ENCODE measurements at places on chromosomes 2 and 18.
A peak's percentile ranks its signal among the peaks of the same experiment; 100 is the strongest.

GRCh38 chr2:73983322-73984202, 1.1 kb upstream of the TET3 start:
- peak; percentile 88 for DNase-seq

- DNase-seq: peak; percentile 7
Observed at GRCh38 chr18:8499810-8500675, 109.2 kb upstream of the RAB12 start.

DNA sequence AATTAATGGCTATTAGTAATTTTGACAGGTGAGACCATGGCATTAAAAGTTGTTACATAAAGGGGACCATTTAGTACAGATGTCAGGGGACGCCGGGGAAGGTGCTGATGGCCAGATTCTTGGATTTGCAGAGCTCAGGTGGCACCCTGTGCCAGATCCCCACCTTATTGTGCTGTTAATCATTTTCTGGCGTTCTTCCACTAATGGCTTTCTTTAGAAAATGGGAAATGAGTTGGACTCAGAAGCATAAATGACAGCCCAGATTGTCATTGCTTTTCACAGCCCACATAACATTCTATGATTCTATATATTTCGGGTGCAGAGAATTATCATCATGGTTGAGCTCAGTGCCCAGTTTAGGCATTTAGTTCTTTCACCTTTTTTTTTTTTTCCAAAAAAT, 257.2 kb upstream of the TCF4 start:
- DNase-seq: no peak

DNA sequence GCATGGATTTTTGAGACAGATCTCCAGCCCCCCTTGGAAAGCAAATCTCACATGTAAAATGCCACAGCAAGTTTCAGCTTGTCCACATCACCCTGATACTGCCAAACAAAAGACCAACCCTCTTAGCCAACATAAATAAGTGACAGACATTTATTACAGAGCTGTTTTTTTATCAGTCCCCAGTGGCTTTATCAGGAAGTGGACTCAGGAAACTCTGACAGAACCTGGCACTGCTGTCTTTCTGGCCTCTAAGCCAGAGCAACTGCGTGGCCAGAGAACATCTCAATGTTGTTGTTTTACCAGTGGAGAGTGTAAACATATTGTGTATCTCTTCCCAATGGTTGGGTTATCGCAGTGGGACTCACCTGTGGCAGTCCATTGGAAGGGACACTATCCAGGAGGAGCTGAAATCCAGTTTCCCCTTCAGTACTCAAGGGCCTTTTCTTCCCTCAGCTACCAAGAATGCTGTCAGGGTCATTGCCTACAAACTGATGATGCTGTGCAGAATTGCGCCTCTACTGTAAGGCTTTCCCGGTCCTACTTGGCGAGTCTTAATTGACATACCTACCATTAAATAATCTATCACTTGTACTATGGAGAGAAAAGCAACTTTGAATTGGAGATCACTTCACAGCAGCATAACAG, 22.0 kb downstream of the SLC14A1 start:
- no peak for DNase-seq

DNA sequence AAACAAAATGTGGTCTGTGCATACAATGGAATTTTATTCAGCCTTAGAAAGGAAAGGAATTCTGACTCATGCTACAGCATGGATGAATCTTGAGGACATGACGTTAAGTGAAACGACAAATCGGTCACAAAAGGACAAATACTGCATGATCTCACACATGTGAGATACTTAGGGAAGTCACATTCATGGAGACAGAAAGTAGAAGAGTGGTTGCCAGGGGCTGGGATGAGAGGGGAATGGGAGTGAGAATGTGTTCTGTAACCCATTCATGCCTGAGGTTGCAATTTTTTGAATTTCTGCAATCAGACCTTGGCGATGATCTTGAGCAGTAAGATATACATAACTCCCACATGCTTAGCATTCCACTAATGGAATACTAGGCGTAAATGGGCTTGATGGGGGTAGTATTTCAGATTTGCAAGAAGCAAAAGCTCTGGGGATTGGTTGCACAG, 22.0 kb downstream of the FHL2 start:
- DNase-seq: no peak

DNA sequence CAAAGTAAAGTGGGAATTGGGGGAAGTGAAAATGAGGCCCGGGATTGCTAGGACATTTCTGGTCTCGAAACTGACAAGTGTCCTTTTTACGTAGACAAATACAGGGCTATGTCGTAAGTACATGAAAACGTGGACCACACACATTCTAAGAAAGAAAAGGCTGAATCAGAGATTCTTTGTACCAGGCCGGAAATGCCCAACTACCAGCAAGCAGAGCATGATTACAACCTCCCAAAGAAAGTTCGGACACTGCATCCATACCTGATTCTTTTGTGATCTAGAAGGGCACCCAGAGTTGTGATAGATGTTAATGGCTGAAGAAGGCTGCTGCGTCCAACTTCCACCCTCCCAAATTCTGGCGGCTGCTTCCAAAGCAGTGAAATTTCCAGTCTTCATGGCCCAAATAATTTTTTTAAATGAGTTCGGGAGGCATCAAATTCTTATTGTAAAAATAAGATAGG, 1.7 kb downstream of the RBMS1 start:
- peak; percentile 55 for DNase-seq

GRCh38 chr18:31772699-31773098, 12.0 kb upstream of the SLC25A52 start:
- DNase-seq: no peak

DNA sequence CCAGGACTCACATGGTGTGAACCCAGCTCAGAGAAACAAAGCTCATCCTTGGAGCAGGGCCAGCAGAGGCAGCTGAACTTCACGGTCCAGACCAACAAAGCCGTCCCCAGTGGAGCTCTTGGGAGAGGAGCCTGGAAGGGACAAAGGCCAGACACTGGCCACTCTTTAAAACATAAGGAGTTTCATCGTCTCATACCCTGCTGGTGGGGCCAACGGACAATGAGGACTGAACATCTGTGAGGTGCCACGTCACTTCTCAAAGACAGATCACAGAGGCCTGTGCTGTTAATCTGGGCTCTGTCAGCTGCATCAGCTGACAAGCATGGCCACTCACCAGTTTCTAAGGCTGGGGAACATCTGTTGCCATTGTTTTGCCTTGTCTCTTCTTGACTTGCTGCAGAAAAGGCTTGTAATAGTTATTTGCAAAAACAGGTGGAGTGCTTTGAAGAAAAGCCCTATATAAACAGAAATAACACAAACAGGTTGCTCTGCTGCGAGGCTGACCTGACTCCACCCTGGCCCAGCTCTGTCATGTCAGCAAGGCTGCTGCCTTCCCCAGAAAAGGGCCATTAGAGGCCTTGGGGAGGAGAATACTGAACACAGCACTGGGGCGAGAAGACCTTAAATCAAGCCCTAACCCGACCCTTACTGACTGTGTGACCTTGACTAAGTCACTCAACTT, 68.1 kb upstream of the DAPL1 start:
- no peak for DNase-seq

- DNase-seq: no peak
Observed at GRCh38 chr18:79776674-79777073, 21.1 kb upstream of the KCNG2 start.

- DNase-seq: no peak
Observed at GRCh38 chr2:83067947-83068346, 1391.1 kb downstream of the SUCLG1 start.

DNA sequence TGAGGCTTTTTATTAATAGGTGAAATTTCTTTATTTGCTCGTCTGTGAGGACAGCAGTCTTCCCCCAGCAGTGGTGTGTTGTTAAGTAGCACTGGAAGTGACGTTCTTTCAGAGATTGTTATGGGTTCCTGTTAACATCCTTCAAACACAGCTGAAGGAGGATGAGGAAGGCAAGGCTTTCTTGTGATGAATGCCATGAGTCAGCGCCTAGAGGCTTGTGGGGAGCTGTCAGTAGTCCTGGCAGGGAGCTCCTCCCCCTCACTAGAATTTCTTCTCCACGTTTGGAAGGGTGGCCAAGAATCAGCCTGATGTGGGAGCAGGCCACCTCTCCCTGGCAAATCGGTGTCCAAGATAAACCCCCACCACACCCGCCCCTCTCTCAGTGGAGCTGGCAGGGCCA, 113.2 kb downstream of the ARHGEF4 start:
- no peak for DNase-seq

- no peak for DNase-seq
Observed at GRCh38 chr2:121502781-121503180, 27.9 kb upstream of the RNU4ATAC start.

DNA sequence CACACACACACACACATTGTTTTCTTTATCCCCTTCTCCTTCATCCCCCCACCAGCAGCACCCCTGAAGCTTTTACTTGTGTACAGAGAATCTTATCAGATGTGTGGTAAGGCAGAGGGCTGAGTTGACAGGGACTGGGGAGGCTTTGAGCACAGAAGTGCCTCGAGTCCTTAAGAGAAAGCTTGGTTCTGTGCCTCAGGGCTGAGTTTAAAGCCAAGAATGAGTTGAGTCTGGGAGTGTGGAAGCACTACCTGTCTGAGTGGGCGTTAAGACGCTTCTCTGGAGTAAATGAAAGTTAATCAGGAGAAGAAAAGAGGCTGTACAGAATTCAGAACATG, 2.7 kb downstream of the ID2 start:
- DNase-seq: peak; percentile 67

DNA sequence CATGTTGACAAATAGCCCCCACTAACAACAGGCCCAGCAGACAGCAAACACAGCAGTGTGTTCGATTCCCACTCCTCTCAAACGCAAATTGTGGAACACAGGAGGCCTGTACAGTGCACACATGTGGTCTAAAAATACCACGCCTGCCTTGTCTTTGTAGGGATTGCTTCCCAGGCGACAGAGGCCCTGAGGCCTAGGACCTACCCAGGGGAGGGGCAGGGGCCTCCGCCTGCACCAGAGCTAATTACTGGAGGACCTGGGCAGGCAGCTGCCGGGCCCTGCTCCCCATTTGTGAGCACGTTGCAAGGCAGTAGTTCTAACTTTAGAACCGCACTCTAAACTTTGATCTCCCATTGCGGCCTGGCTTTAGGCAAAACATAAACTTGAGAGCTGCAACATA, 316.0 kb downstream of the TXNL1 start:
- DNase-seq: no peak

GRCh38 chr2:213125646-213126347, 25.6 kb downstream of the IKZF2 start:
- DNase-seq: no peak

GRCh38 chr2:16940214-16940613, 274.6 kb upstream of the CYRIA start:
- DNase-seq: no peak

- no peak for DNase-seq
Observed at GRCh38 chr2:220377482-220378155, 750.2 kb downstream of the SLC4A3 start.

DNA sequence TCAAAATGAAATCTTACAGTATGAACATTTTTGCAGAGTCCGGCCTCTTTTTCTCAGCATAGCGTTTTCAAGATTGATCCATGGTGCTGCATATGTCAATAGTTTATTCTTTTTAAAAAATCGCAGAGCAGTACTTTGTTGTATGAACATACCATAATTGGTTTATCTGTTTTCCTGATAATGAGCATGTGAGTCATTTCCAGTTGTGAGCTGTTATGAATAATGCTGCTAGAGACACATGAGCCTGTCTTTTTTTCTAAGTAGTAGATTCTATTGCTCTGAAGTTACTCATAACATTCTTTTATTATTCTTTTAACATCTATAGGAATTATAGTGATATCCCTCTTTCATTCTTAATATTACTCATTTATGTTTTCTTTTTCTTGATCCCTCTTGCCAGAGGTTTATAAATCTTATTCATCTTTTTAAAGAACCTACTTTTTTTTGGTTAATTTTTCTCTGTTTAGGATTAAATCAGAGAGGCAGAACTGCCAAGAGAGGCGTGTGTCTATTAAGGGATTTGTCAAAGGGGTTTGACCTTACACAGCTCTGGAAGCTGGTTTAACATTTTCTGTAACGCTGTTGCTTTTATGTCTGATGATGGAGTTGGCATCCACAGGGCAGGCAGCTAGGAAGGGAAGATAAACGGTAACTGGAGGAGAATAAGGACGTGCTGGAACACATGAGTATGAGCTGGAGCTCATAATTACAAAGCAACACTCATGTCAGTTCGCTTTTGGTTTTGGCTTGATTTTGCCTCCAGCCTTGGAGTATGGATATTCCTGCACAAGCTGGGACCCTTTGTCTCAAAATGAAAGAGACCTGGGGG, 47.4 kb downstream of the MGAT5 start:
- DNase-seq: peak; percentile 8

- DNase-seq: no peak
Observed at GRCh38 chr2:151260573-151261230, 961 bp downstream of the RBM43 start.

DNA sequence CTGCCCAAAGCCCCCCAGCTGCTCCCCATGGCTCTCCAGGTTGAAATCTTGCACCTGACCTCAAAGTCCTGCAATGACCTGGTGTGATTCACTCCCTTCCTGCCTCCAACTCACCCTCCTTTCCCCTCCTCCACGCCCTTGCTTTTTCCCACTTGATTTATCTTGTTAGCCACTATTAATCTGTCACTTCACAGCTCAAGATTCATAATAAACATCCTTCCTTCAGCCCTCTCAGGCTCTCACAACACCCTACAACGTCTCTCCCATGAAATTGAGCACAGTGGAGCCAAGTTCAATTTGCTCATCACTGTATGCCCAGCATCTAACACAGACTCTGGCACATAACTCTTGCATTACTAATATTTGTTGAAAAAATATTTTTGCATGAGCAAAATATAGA, 85.6 kb upstream of the SLC35G4 start:
- DNase-seq: no peak

DNA sequence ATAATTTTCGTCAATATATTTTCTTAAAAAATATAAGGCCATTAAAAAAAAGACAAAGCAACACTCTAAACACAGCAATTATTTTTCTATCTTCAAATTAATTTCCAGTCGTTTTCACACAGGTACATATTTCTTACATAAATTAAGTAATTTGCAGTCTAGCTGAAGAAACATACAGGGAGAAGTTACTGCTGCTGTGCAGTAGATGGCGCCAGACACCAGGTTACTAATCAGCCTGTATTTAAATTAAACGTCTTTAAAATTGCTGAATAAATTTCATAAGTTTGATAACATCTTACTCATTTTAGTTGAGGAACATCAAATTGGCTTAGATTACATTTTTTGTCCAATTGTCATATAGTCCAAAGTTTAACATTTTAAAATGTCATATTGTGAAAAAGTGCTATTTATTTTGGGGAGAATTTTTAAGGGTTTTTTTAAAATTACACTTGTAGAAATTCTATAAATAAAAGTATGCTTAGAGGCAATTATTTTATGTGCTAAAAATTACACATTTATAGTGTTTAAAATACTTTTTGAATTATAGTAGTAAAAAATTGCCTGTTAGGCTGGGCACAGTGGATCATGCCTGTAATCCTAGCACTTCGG, 88.4 kb downstream of the PMAIP1 start:
- DNase-seq: peak; percentile 50

Data from SW480 (cell line).